Astrocyte of the hippocampus (primary cell): ENCODE measurements at places on chromosomes 2 and 18.

DNA sequence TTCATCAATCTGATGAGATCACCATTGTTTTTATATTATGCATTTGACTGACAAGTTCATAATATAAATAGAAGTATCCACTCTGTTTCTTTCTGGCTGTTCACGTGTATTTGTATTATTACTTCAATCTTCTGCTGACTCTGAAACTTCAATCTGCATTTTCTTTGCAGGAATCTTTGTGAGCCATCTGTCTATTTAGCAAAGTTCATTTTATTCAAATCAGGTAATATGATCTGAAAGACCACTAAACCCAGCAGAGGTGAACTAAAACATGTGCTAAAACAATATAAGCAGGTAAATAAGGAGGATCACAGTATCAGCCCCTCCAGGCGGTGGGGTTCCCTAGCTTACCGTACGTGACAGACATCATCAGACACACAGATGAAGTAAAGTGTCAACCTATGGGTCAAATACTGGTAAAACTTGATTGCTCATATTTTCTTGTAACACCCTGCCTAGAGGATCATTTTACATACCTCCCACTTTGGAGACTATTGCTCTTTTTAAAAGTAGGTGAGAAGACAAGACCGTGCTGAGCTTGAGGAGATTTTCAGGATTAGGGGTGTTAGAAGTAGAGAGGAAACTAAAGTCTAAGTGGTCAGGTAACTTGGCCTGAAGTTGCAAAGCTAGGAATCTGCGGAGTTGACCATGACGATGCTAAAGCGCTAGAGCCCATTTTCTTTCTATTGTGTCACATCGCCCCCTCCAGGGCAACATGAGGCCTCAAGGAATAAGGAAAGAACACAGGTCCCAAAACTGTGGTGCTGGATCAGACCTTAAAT, 9.0 kb downstream of the DTNB start:
- DNase-seq: peak; percentile 79

- DNase-seq: peak; percentile 53
Measured at GRCh38 chr2:172813314-172813888, 77.8 kb downstream of the RAPGEF4 start.

DNA sequence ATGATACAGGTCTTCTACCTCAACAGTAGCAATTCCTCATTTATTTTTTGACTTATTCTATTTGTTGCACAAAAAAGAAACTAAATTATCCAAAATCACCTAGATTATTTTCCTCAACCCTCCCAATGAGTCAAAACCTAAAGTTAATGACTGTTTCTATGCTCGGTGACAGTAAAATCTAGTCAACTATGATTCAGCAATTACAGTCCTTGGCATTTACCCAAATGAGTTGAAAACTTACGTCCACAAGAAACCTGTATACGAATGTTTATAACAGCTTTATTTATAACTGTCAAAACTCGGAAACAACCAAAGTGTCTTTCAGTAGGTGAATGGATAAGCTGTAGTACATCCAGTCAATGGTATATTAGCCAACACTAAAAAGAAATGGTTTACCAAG, 439.3 kb downstream of the CBLN2 start:
- DNase-seq: no peak

DNA sequence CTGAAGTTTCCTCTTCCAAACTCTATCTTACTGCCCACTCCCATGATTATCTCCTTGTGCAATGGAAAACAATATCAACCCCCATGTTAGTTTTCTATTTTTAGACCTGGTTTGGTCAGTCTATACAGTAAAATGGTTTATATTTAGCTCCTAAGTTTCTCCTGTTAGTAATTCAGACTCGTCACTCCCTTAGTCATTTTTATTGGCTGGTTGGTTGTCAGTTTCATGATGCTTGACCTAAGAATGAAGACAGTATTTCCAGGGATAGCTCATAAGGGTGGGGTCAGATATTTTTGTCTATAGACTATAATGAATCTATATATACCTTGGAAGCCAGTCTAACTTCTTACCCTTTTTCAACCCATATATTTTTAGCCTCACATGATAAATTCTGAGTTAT, 61.4 kb upstream of the NEUROD1 start:
- no peak for DNase-seq
